ENCODE measurements at places on chromosomes 7 and 10.

GRCh38 chr7:142451296-142451695, 193.4 kb upstream of the PRSS58 start:
- DNase-seq: no peak

DNA sequence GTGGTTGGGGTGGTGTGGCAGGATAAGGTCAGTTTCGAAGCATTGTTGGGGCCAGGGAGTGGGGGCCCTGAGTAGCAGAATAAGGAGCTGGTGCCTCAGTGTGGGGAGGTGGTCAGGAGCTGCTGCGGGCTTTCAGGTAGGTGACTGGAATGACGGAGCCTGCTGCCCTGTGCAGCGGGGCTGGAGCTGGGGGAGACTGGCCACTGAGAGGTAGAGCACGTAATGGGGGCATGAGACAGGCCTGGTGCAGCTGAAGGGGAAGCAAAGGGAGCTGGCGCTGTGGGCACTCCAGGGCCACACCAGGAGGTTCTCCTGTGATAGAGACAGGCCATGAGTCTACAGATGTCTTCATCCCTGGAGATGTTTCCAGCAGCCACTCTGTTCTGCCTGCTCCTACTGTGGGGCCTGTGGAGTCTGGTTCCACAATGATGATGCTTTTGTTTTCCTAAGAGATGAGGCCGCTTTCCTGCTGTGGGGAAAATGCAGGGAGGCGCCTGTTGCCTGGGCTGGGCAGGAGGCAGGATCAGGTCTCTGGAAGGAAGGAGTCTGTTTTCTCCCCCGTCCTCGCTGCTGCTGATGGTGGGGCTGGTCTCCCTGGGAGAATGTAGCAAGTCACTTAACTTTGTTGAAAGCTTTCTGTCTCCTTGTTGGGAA, 31.1 kb downstream of the NUB1 start:
- DNase-seq: no peak

- DNase-seq: no peak
Observed at GRCh38 chr7:158386866-158387545, 200.6 kb downstream of the PTPRN2 start.

DNA sequence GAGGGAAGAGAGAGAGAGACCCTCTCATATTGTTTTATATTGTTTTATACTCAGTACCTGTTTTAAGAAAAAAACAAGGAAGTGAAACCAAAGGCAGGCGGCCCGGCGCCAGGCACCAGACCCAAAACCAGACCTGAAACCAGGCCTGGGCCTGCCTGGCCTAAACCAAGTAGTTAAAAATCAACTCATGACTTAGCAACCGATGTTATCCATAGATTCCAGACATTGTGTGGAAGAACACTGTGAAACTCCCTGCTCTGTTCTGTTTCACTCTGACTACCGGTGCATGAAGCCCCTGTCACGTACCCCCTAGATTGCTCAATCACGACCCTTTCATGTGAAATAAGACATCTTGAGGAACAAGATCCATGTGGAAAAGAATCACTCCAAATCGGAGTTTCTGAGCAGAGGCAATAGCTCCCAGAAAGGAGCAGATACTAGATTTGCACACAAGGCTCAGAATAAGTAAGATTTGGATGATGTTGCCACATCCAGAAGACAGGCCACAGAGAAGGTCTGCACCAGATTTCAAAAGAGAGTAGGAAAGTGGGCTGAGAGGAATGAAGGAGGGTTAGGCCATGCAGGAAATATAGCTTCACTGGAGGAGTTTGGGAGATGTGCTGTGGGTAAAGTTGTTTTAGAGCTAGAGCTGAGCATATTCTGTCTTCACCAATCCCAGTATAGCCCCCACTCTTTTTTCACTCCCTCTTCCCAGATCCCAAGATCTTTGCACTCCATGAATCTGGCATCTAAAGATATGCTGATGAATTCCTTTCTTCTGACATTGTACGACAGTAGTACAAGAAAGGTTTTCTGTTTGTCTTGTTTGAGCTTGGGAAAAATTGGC, 8.8 kb upstream of the ZNF248 start:
- DNase-seq: no peak

DNA sequence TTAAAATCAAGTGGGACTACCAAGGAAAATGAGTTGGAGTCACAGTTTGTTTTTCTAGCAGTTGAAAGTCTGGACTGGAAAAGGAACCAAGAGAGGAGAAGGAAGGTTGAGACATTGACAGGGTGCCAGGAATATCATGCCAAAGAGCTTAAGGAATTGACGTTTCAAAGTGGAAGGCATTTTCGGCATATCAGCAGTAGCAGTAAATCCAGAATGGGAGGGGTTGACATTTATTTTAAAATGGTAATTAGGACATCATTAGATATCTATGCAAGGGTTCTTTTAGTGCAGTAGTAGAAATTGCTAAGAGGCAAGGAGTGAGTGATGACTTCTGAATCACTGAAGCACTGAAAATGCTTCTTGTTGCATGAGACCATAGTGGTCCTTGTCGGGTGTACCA, 335.9 kb upstream of the PLXDC2 start:
- DNase-seq: no peak

DNA sequence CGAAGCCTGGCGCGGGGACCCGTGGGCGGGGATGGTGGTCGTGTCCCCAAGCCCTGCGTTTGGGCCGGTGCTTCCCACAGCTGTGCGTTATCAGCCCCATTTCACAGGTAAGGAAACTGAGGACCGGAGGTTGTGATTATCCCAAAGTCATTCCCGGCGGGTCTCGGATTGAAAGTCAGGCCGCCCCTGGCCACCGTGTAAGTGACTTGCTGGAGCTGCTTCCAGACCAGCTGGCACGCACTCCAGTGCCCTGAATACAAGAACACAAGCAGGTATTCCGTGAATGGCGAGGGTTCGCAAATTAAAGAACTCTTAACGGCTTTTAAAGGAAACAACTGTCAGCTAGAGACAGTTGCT, 675 bp upstream of the ATE1 start:
- no peak for DNase-seq

- DNase-seq: no peak
Observed at GRCh38 chr7:144408121-144408520, 4.6 kb upstream of the NOBOX start.

DNA sequence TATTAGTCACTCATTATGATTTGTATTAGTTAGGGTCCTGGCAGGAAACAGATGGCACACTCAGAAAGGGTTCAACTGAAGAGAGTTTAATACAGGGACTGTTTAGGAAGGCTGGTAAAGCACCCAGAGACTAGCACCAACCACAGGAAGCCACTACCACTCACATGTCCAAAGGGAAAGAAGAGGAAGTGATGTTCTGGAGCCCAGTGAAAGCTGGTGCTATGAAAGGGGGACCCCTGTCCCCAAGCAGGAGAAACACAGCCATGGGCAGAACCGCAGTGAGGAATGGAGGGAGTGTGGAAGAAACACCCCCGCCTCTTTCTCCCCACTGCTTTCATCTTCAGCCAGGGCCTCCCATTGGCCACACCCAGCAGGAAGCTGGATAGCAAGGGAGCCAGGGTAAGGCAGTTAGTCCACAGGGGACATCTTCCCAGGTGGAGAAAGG, 3.2 kb upstream of the VSIR start:
- DNase-seq: no peak

DNA sequence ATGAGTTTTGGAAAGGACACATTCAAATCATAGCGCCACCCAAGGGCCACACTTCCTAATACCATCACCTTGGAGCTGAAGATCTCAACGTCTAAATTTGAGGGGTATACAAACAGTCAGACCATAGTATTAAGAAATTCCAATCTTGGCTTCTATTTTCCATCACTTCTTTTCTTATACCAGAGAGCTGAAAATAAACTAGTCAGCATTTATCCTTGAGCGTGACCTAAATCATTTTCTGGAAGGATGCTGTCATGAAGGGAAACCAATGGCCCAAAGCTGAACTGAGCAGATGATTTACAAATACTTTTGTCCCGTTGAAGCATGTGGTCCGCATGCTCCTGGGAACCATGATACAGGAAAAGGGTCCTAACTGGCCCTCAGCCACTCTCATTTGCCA, 921.9 kb downstream of the CCSER2 start:
- DNase-seq: no peak

- DNase-seq: no peak
Observed at GRCh38 chr7:4195660-4196059, 486.4 kb upstream of the FOXK1 start.

GRCh38 chr10:28370107-28370835, 67.4 kb upstream of the MPP7 start:
- no peak for DNase-seq
